ENCODE measurements at places on chromosomes 1 and 21. TPM values are rescaled to one million over a fixed set of nuclear protein-coding genes. Genes with fewer than 3 reads are reported as not detected.
A peak's percentile ranks its signal among the peaks of the same experiment; 100 is the strongest.

PYHIN1 gene
- total RNA-seq, result not detected

KCNT2 gene
- total RNA-seq, result 2.7 TPM

PLXNA2 gene
- total RNA-seq, result 34.8 TPM

PTPRC gene
- total RNA-seq, result not detected

TAS1R1 gene
- total RNA-seq, result 0.20 TPM

MYOG gene
- 538 TPM for total RNA-seq

AK2 gene
- 283 TPM for total RNA-seq

GRCh38 chr1:18882486-18882885 lies 19.9 kb downstream of the ALDH4A1 start:
- H3K4me3 ChIP-seq, result no peak overlapping the region
- H3K36me3 ChIP-seq, result no peaks in the 10 kb centered on the region
- H3K4me1 ChIP-seq, result no peaks in the 10 kb centered on the region
- no peak overlapping the region for H3K27ac ChIP-seq

DNA sequence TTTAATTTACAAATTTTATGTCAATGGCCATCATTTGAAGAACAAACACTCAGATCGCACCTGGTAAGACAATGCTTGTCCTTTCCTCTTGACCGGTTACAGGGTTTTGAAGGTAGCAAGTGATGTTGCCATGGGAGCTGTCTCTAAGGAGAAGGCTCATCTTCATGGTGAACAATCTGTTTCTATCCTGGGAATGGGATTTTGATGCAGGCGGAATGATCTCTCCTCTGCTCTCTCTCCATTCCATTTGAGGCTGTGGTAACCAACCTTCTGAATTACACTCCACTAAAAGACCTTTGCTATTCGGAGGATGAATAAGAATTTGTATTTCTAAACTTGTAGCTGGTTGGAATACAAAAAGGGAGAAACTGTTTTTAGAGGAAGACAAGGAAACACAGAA lies 57.9 kb upstream of the SLC5A9 start:
- H3K36me3 ChIP-seq, result no peaks in the 10 kb centered on the region
- peaks cover under 1% of the 10 kb centered on the region for H3K27me3 ChIP-seq
- no peak overlapping the region for H3K4me3 ChIP-seq
- DNase-seq, result no peak
- no peak overlapping the region for H3K27ac ChIP-seq

DNA sequence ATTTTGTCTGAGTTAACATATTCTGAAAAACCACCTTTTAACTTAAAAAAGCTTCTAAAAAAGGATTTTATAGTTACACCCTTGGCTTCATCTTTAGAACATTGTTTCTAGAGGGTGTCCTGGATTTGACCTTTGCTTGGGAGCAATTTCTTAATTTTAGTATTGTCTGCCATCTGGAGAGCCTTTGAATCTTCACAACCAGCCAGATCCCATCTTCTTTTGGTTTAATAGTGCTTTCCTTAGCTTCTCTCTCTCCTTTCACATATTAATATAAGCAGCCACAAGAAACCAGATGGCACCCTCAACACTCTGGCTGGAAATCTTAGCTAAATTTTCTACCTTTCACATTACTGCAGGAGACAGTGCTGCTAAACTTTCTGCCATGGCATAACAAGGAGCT lies 76.5 kb upstream of the TSPAN2 start:
- no peak overlapping the region for H3K27ac ChIP-seq
- H3K27me3 ChIP-seq, result no peaks in the 10 kb centered on the region
- H3K4me3 ChIP-seq, result no peak overlapping the region

GRCh38 chr1:117268535-117269455 lies 58.1 kb upstream of the VTCN1 start:
- no peak for DNase-seq
- no peak overlapping the region for H3K27ac ChIP-seq

DNA sequence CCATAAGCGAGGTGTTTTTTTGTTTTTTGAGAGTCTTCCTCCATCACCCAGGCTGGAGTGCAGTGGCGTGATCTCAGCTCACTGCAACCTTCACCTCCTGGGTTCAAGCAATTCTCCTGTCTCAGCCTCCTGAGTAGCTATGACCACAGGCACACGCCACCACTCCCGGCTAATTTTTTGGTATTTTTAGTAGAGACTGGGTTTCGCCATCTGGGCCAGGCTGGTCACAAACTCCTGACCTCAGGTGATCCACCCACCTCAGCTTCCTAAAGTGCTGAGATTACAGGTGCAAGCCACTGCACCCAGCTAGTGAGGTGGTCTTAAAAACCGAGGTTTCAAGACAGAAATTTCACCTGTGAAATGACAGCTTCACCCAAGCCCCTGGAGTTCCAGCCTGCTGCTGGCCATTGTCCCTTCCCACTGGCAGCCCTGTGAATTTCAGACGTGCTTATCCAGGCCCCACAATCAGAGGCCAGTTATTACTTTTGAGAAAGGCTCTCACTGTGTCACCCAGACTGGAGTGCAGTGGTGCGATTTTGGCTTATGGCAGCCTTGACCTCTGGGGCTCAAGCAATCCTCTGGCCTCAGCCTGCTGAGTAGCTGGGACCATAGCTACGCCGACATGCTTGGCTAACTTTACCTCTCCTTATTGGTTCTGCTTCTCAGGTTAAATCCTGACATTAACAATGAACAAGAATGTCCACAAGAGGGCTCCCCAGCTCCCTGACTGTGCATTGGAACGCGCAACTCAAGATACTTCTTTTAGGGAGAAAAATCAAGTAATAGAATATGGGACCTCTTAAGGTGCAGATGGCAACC lies 19.4 kb downstream of the ENO1 start:
- DNase-seq, result peak; percentile 76
- no peak overlapping the region for H3K27ac ChIP-seq
- H3K36me3 ChIP-seq, result peaks cover 71% of the 10 kb centered on the region
- H3K4me1 ChIP-seq, result no peaks in the 10 kb centered on the region
- H3K4me3 ChIP-seq, result no peak overlapping the region
- no peaks in the 10 kb centered on the region for H3K27me3 ChIP-seq

- H3K36me3 ChIP-seq, result no peaks in the 10 kb centered on the region
- H3K4me1 ChIP-seq, result no peaks in the 10 kb centered on the region
- peaks cover 15% of the 10 kb centered on the region for H3K27me3 ChIP-seq
- no peak for DNase-seq
- no peak overlapping the region for H3K4me3 ChIP-seq
- no peak overlapping the region for H3K27ac ChIP-seq
These were observed 1530.9 kb upstream of the TPTE start for GRCh38 chr21:8990326-8991087.

DNA sequence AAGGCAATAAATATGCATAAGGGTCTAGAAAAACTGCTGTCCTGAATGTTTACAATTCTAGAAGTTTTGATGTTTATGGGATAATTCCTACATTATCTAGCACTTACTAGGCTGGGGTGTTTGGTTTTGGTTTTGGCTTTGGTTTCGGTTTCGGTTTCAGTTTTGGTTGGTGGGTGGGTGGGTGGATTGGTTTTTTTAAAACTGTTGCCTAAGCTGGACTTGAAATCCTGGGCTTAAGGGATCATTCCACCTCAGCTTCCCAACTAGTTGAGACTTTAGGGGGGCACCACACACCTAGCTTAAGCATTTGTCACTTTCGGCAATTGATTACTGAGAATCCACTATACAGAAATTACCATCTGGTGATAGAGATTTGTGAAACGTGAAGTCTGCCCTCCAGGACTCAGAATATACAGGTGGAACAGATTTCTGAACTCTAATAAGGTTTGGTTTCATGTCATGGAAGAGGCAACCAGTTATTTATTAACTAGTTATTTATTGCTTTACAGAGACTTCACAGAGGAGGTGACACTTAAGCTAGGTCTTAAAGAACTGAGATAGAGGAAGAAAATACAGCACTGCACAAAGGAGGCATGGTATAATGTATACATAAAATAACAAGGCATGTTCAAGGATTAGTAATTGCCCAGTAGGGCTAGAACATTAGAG lies 69.6 kb downstream of the PIK3R3 start:
- no peaks in the 10 kb centered on the region for H3K4me1 ChIP-seq
- peaks cover 33% of the 10 kb centered on the region for H3K36me3 ChIP-seq
- DNase-seq, result no peak
- no peak overlapping the region for H3K27ac ChIP-seq
- no peaks in the 10 kb centered on the region for H3K27me3 ChIP-seq

- H3K4me1 ChIP-seq, result peaks cover 20% of the 10 kb centered on the region
- no peak overlapping the region for H3K4me3 ChIP-seq
- H3K36me3 ChIP-seq, result no peaks in the 10 kb centered on the region
- no peak for DNase-seq
- H3K27me3 ChIP-seq, result no peaks in the 10 kb centered on the region
These were observed 2.9 kb upstream of the WNT2B start for GRCh38 chr1:112505878-112506277.

GRCh38 chr1:29856340-29857114 lies 620.2 kb downstream of the PTPRU start:
- H3K4me3 ChIP-seq, result no peak overlapping the region
- no peak for DNase-seq
- H3K36me3 ChIP-seq, result no peaks in the 10 kb centered on the region
- no peaks in the 10 kb centered on the region for H3K4me1 ChIP-seq

DNA sequence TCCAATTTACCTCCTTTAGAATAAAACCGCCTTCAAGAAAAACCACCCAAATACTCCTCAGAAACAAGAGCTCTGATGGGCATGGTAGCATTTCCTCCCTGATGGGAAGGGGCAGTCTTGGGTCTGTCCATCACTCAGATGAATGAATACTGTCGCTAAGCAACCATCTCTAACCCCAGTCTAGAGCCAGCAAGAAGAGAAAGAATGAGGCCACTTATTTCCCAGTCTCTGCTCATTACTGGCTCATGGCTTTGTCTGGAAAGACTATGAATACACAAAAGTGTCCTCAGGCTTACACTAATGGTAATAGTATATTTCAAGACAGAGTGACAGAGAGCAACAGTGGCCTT lies 51.0 kb upstream of the F3 start:
- no peak overlapping the region for H3K4me3 ChIP-seq
- no peak overlapping the region for H3K27ac ChIP-seq
- DNase-seq, result no peak
- no peaks in the 10 kb centered on the region for H3K36me3 ChIP-seq
- no peaks in the 10 kb centered on the region for H3K27me3 ChIP-seq

DNA sequence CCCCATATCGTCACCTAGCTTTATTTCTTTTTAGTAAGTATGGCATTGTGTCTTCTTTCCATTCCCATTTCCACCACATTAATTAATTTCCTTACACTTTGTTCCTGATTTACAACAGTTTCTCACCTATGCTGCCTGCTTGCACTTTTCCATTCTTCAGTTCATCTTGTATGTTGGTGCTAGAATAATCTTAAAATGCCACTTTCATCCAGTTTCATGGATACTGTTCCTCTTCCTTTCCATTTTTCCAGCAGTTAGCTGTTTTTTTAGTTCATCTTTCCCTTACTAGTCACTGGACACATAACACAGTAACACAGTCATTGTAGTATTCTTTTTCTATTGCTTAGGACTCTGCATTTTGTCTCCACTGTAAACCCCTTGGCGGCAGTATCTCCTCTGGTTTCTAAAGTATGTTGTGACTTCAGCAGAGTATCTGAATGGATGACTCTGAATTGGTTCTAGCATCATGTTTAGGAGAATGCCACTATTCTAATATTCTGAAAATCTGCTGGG lies 2.1 kb downstream of the CDC7 start:
- no peak overlapping the region for H3K27ac ChIP-seq
- peak overlapping the region; percentile 76 for H3K4me3 ChIP-seq
- no peaks in the 10 kb centered on the region for H3K27me3 ChIP-seq
- H3K4me1 ChIP-seq, result peaks cover 5% of the 10 kb centered on the region
- no peak for DNase-seq

DNA sequence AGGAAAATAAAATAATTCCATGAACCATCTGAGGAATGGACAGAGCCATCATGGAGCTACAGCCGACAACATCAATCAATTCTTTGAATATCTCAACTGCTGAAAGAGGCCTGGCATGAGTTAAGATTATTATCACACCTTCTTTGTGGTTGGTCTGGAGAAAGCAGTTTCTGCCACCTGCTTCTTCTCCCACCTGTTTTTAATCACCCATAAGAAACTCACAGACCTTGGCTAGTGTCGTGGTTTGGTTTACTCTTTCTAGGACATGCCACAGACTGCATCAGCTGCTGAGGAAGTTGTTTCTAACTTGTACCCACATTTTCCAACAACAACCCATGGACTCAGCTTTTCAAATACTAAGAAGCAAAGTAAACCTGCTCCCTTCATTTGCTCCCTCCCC lies 65.6 kb downstream of the NTPCR start:
- H3K27ac ChIP-seq, result no peak overlapping the region
- peaks cover 33% of the 10 kb centered on the region for H3K4me1 ChIP-seq
- no peaks in the 10 kb centered on the region for H3K27me3 ChIP-seq

- H3K27ac ChIP-seq, result no peak overlapping the region
- H3K36me3 ChIP-seq, result peaks cover 30% of the 10 kb centered on the region
- 0 out of 2 replicates have a peak, but pooled peaks cover 2% of the 10 kb centered on the region for H3K4me1 ChIP-seq
These were observed 13.7 kb upstream of the GUCA2A start for GRCh38 chr1:42178249-42178648.

DNA sequence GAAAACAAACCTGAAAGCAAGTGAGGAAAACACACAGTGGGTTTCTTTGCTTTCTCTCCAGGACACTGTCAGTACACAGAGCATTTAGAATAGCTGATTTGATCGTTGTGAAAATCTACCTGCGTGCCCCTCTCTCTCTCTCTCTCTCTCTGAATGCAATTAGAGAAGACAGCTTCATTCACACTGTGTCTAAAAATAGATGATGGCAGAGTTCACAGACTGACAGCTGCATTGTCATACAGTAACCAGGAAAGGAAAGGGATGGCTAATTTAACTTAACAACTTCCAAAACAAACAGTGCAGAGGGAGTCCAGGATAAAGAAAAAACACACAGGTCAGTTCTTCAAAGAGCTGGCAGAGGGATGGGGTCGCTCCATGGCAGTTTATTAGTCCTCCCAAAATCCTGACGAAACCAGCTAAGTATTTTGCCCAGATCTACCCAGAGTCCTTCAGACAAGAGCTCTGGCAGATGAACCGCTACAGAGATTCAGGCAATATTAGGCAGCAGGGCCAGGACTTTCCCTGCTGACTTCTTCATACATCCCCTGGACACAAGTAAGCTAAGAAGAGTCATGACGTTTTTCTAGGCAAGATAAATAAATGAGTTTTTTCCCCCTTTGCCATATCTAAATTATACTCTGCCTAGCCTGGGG lies 58.9 kb downstream of the WLS start:
- DNase-seq, result peak; percentile 54
- peak overlapping the region; percentile 73 for H3K27ac ChIP-seq
- peaks cover 43% of the 10 kb centered on the region for H3K4me1 ChIP-seq
- peak overlapping the region; percentile 9 for H3K4me3 ChIP-seq

DNA sequence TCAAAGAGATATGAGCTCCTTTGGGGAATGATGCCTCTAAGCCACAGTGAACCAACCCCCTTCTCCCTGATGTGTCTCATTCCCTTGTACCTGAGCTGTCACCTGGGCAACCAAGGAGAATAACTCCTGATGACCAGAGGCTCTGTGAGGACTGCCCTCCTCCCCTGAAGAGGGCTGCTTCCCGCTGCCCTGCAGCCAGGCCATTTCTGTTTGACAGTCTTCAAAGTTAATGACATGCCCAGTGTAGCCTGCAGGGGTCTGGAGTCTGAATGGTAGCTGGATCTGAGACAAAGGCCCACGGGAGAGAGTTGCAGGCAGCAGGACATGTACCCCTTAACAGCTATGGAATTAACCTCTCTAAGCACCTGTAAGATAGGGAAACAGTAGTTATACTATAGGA lies 3.4 kb upstream of the SLFNL1 start:
- no peak overlapping the region for H3K4me3 ChIP-seq
- DNase-seq, result peak; percentile 23
- H3K36me3 ChIP-seq, result peaks cover 18% of the 10 kb centered on the region

All from SJCRH30 (cell line).